GM12892 (cell line): ENCODE measurements at places on chromosomes 12 and 14.

DNA sequence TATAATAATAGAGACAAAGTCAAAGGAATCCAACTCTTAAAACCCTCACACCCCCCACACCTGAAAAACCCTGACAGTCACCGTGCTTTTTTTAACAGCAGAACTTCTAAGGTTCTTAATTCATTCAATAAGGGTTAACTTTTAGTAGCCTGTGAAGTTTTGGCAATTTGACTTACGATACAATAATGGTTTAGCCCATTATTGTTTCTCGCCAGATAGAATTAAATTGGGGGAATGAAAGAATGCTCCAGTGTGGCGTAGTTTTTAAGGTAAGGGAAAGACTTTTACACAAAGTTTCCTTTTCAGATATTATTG, 604 bp upstream of the MAGOHB start:
- no peak for DNase-seq

GRCh38 chr14:85380881-85381280, 149.1 kb upstream of the FLRT2 start:
- DNase-seq: no peak

GRCh38 chr12:105084251-105085250, at the start of gene ALDH1L2:
TSS of gene ALDH1L2 (minus strand) at chr12:105084458. CDS start at chr12:105084436, 22 bp downstream.
- peak; percentile 32 for DNase-seq

DNA sequence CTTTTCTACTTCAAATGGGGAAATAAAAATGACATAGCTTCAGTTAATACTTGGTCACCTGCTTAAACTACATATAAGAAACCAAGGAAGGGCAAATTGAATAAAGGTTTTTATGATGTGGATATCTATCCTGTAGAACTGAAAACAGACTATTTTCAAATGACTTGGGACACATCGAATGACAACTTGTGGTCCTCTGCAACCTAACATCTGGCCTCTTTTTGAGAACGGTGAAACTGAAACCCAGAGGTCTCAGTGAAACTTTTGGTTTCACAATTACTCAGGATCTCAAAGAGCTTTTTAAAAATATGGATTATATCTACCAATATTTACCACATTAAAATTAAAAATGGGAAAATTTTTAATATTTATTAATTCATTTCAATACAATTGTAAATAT, 65.2 kb downstream of the PPP2R5E start:
- DNase-seq: peak; percentile 25

GRCh38 chr14:94458096-94458495, 5.5 kb upstream of the SERPINA11 start:
- no peak for DNase-seq

DNA sequence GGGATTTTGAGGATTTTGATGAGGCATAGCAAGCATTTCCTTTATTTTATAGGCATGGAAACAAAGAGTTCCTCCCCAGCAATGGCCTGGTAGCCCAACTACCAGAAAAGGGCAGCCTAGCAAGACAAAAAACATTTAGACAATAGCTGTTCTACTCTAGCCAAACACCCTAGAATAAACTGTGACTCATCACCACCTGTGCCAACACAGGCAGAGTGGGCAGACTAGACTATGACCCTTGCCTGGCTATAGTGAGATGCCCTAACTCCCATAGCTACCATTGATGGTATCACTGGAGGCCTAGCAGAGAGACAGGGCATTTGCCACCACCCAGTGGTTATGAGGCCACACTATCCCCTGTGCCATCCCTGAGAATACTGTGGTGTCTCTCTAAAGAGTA, 15.5 kb upstream of the CCER1 start:
- DNase-seq: no peak

DNA sequence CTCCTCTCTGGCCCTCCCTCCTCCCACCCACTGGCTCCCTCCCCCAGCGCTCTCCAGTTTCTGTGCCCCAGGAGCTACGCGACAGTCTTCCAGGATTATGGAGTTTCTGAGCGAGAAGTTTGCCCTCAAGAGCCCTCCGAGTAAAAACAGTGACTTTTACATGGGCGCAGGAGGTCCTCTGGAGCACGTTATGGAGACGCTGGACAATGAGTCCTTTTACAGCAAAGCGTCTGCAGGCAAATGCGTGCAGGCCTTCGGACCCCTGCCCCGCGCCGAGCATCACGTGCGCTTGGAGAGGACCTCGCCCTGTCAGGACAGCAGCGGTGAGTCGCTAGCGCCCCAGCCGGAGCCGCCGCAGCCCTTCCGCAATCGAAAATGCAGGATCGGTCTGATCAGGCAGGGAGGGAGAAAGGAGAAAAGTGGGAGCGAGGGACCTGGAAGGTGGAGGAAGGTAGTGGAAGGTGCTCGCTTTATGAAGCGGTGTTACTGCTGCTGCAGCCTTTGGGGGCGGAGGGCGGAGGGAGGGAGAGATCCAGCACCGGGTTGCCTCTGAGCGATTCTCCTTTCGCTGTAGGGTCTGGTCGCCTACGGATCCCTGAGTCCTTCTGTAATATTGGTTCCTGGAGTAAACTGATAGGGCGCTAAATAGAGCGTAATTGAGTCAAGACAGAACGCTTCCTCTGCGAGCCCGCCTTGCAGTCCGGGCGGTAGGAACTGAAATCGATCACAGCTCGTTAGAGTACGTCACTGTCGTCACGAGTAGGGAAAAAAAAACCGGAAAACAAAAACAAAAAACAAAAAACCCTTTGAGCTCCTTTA, at the start of gene ALX1:
ALX1 (plus strand) TSS at position 56 of the 819 bp plus-strand sequence; CDS start at position 98, 42 bp downstream.
- DNase-seq: no peak

DNA sequence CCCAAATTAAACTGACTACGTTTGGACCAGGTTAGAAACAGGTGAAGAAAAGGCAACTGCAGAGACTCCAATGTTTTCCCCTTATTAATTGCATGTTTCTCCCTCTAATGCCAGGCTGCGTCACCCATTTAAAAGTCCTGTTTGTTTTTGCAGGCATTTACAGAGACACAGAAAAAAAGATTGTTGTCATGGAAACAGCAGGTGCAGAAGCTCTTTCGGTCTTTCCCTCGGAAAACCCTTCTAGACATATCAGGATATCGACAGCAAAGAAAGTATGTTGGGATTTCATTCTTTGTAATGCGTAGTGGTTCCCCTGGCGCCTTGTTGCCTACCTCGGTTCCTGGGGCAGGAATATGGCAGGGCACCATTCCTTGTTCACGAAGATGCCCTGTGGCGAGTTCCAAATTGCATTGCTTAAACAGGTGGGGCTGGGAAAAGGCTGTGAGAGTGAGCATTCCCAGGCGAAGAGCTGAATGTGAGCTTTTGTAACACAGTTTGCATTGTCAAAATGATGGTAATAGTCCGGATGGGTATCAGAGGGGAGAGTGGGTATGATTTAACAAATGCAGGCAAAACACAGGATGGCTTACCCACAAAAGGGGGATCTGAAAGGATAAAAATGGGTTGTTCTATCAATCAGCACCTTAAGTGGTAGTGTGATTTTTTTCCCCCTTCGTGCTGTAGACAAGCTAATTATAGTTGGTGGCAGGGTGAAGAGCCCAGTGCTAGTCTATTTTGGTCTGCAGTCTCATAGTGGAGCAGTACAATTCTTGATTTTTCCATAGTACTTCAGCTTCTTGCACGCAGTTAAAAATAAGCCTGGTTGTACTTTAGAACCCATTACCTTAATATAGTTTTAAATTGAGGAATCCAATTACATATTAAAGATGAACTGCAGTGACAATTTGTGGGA, 132.4 kb downstream of the GCH1 start:
- no peak for DNase-seq
